ENCODE measurements at places on chromosomes 6 and 20. TPM values are rescaled to one million over a fixed set of nuclear protein-coding genes. Genes with fewer than 3 reads are reported as not detected.

DNA sequence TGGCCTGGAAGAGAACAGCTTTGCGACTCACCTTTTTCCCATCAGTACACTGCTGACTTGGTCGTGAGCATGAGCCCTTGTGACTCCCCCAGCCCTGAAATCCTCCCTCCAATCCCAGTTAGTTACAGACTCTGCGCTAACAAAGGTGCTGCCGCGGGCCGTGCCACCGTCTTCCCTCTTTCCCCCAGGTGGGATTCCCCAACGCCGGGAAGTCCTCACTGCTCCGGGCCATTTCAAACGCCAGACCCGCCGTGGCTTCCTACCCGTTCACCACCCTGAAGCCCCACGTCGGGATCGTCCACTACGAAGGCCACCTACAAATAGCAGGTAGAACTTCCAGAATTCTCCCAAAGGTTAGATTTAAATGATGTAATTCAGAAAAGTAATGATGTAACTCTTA is 16.1 kb downstream of the MTG2 start:
- no peak overlapping the region for H3K4me3 ChIP-seq
- H3K27me3 ChIP-seq, result no peaks in the 10 kb centered on the region
- no peak for DNase-seq
- H3K27ac ChIP-seq, result no peak overlapping the region
- peaks cover 55% of the 10 kb centered on the region for H3K36me3 ChIP-seq

DNA sequence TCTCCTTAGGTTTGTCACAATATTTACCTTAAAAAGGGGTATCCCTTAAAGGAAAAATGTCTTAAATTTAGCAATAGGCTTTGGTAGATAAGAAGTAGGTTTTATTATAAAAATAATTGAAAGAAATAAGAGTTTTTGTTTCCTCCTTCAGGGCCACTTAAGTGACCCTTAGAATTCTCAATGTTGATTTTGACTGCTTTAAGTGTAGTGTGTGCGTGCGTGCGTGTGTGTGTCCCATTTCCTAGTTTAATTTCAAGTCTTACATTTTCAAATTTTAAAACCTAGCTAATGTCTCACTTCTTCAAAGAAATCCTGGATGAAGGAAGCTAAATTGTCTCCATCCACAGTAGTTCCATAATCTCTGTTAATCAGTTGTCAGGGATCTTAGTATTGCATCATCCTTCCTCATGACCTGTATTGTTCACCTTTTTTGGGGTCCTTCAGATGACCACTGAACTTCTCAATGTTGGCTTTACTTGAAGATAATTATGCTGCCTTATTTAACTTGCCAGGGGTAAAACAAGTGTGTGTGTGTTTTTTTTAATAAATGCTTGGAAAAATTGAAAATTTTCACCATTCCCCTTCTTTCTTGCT is 50.7 kb upstream of the TFB1M start:
- no peak overlapping the region for H3K4me3 ChIP-seq
- no peak overlapping the region for H3K27ac ChIP-seq
- H3K36me3 ChIP-seq, result no peaks in the 10 kb centered on the region
- H3K27me3 ChIP-seq, result no peaks in the 10 kb centered on the region
- H3K4me1 ChIP-seq, result no peaks in the 10 kb centered on the region
- no peak for DNase-seq

GRCh38 chr20:6142348-6142993 is 19.6 kb upstream of the FERMT1 start:
- no peaks in the 10 kb centered on the region for H3K36me3 ChIP-seq
- H3K27ac ChIP-seq, result no peak overlapping the region
- no peaks in the 10 kb centered on the region for H3K4me1 ChIP-seq
- peaks cover 9% of the 10 kb centered on the region for H3K27me3 ChIP-seq

GRCh38 chr6:105080279-105080678 is 99.5 kb downstream of the POPDC3 start:
- H3K4me3 ChIP-seq, result no peak overlapping the region
- H3K4me1 ChIP-seq, result no peaks in the 10 kb centered on the region
- no peak for DNase-seq

GRCh38 chr6:164087211-164087610 is 672.7 kb downstream of the QKI start:
- H3K27ac ChIP-seq, result no peak overlapping the region
- no peaks in the 10 kb centered on the region for H3K27me3 ChIP-seq
- no peaks in the 10 kb centered on the region for H3K4me1 ChIP-seq

DNA sequence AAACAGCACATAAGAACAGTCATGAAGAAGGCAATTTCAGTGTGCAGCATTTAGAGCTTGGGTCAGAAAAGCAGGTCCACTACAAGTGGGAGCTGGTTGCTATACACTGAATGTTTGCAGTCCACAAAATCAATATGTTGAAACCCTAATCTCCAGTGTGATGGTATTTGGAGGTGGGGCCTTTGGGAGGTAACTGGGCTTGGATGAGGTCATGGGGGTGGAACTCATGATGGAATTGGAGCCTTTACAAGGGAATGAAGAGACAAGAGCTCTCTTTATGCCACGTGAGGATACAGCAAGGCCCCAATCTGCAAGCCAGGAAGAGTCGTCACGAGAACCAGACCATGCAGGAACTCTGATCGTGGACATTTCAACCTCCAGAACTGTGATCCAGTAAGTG is 216.7 kb upstream of the SLC35B3 start:
- H3K36me3 ChIP-seq, result no peaks in the 10 kb centered on the region
- no peaks in the 10 kb centered on the region for H3K27me3 ChIP-seq
- no peak overlapping the region for H3K4me3 ChIP-seq
- no peak overlapping the region for H3K27ac ChIP-seq
- no peaks in the 10 kb centered on the region for H3K4me1 ChIP-seq

- no peaks in the 10 kb centered on the region for H3K27me3 ChIP-seq
- no peaks in the 10 kb centered on the region for H3K4me1 ChIP-seq
- no peak overlapping the region for H3K4me3 ChIP-seq
- DNase-seq, result no peak
- no peaks in the 10 kb centered on the region for H3K36me3 ChIP-seq
These were observed 55.2 kb upstream of the CBLN4 start for GRCh38 chr20:56060486-56060885.

GRCh38 chr6:135319819-135320218 is 138.7 kb downstream of the MYB start:
- DNase-seq, result no peak
- no peak overlapping the region for H3K27ac ChIP-seq
- H3K4me3 ChIP-seq, result no peak overlapping the region

DNA sequence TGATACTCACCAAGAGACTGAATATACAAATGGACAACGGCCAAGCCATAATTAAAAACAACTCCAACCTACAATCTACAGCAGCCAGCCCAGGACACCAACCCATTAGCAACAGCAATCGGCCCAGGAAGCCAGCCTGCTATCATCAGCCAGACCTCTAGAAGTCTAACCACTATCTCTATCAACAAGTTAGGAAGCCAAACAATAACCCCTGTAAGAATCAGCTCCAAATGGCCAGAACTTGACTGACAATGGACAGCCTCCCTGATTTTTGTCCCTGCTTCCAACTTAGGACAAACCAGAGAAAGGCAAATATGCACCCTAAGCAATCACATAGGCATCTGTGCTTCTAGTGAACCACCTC is 511.8 kb upstream of the JARID2 start:
- no peaks in the 10 kb centered on the region for H3K27me3 ChIP-seq
- no peak overlapping the region for H3K4me3 ChIP-seq
- H3K4me1 ChIP-seq, result peaks cover 57% of the 10 kb centered on the region
- DNase-seq, result no peak
- H3K36me3 ChIP-seq, result no peaks in the 10 kb centered on the region

DNA sequence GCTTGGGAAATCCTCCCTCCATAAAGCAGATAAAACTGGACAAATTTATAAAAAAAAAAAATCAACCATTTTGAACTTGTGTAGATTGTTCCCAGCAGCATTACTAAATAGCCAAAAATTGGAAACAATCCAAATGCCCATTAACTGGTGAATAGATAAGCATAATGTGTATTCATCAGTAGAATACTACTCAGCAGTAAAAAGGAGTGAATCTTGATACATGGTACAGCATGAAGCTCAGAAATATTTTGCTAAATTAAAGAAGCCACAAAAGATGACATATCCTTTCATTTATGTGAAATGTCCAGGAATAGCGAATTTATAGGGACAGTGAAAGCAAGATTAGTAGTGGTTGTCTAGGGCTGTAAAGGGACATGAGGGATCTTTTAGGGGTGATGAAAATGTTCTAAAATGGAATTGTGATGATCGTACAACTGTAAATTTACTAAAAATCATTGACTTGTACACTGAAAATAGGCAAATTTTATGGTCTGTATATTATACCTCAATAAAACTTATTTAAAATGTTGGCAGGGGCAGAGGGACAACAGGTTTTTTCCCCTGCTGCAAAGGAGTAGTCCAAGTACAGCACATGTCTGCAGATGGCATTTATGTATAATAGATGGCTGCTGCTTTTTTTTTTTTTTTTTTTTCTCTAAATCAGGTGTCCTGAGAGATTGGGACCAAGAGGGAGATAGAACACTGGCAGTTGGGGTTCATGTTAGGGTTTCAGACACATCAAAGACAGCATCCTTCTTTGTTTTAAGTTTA is 59.5 kb downstream of the CBFA2T2 start:
- H3K4me3 ChIP-seq, result no peak overlapping the region

DNA sequence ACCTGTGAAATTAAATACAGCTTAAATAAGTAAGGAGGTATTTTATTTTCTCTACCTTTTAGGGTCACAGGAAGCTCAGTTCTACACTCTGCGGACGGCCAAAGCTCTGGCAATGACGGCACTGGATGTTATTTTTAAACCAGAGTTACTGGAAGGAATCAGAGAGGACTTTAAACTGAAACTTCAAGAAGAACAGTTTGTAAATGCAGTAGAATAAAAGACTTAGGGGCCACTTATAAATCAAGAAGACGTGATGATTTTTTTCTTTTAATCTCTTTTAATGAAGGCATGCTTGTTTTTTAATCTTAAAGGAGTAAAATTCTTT is 16.2 kb downstream of the PM20D2 start:
- H3K27ac ChIP-seq, result no peak overlapping the region
- H3K4me1 ChIP-seq, result no peaks in the 10 kb centered on the region
- no peaks in the 10 kb centered on the region for H3K27me3 ChIP-seq

DNA sequence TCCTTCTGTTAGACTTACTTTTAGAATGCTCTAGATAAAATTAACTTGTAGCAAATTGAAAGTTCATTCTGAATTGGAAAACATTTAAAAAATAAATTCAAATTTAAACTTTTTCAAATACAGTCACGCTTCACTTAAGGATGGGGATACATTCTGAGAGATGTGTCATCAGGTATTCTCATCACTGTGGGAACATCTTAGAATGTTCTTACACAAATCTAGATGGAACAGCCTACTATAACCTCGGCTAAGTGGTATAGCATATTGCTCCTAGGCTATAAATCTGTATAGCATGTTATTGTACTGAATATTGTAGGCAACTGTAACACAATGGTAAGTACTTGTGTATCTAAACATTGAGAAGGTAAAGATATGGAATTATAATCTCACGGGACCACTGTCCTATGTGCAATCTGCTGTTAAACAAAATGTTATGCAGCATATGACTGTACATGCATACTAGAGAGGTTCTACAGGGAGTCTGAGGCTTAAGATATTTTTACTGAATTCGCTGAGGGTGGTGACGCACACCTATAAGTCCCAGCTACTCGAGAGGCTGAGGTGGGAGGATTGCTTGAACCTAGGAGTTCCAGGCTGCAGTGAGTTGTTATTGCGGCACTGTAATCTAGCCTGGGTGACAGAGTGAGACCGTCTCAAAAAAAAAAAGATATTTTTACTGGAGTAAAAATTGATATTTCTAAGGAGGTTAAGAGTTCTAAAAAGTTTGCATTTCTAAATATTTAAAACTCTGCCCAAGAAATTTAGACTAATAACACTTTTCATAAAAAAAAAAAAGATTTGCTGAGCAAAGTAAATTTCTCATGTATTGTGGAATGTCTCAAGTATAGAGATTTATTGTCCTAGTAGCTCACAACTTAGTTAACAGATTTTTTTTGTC is 87.3 kb upstream of the TULP1 start:
- no peak for DNase-seq
- peak overlapping the region; percentile 42 for H3K4me3 ChIP-seq

- peaks cover 8% of the 10 kb centered on the region for H3K27me3 ChIP-seq
- H3K4me3 ChIP-seq, result no peak overlapping the region
- H3K36me3 ChIP-seq, result no peaks in the 10 kb centered on the region
- DNase-seq, result no peak
These were observed 74.6 kb upstream of the KCNG1 start for GRCh38 chr20:51097351-51098120.

GRCh38 chr6:35216412-35216732 is 2.6 kb downstream of the SCUBE3 start:
- peaks cover 70% of the 10 kb centered on the region for H3K27me3 ChIP-seq
- no peaks in the 10 kb centered on the region for H3K36me3 ChIP-seq
- no peak for DNase-seq
- peaks cover 14% of the 10 kb centered on the region for H3K4me1 ChIP-seq

DNA sequence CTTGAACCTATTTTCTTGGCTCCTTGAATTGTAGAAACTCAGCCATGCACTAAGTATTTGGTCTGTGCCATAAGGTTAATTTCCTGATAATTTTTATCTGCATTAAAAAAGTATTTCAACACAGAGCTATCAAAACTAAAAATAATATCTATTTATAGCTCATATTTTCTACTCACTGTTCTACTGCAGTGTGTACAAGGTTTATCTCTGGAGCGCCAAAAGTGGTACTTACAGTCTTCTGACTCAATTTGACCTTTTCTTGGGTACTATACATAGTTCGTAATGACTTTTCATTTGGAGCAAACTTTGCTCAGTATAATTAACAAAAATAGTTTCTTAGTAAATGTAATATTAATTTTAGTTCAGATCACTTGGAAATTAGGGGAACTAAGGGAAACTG is 69.2 kb downstream of the IRAK1BP1 start:
- H3K4me3 ChIP-seq, result no peak overlapping the region
- H3K36me3 ChIP-seq, result peaks cover 20% of the 10 kb centered on the region
- no peak for DNase-seq

DNA sequence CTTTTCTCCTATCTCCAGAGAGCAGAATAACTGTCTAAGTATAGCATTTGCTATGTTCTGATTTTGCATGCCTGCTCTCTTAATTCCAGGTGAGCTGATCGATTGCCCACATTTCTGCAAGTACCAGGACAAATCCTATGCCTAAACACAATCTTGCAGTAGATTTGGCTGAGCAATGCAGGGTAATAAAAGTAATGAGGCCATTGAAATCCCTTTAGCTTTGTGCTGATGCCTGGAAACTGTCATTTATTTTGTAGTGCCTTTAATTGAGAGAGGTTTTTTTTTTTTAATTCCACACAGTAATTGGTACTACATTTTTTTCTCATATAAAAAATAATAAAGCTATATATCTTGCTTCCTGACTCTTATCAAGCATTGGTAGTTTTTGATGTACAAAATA is 252.3 kb downstream of the NKAIN2 start:
- H3K36me3 ChIP-seq, result no peaks in the 10 kb centered on the region
- H3K27ac ChIP-seq, result no peak overlapping the region
- DNase-seq, result no peak
- H3K4me1 ChIP-seq, result no peaks in the 10 kb centered on the region
- no peaks in the 10 kb centered on the region for H3K27me3 ChIP-seq
- H3K4me3 ChIP-seq, result no peak overlapping the region

GRCh38 chr20:38112930-38113294 is 52.2 kb downstream of the TGM2 start:
- H3K27ac ChIP-seq, result no peak overlapping the region
- H3K4me3 ChIP-seq, result no peak overlapping the region
- no peaks in the 10 kb centered on the region for H3K4me1 ChIP-seq
- no peak for DNase-seq

The CLVS2 gene
- not detected for total RNA-seq

The LZTS3 gene
- total RNA-seq, result 22.4 TPM

The DLK2 gene
- 0.36 TPM for total RNA-seq

The RIPOR2 gene
- 123 TPM for total RNA-seq
